GM12878 (cell line): ENCODE measurements at places on chromosomes 5 and 9.

DNA sequence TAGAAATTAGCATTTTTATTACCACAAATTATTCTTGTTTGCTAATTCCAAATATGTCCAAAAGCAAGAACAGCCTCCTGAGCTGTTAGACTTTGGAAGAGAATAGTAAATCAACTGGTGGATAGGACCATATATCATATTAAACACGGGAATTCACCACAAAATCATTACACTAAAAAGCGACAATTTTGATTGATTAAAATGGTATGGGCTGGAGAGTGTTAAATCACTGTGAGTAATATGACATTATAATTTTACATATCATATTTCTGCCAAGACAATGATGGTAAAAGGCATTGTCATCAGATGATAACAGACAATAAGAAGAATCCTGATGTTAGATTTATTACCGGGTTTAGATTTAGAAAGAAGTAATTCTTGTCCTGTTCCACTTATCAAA is 107.2 kb upstream of the ARRDC3 start:
- DNase-seq: no peak

- no peak for DNase-seq
These were observed 95.8 kb downstream of the AOPEP start for GRCh38 chr9:94822273-94822672.

DNA sequence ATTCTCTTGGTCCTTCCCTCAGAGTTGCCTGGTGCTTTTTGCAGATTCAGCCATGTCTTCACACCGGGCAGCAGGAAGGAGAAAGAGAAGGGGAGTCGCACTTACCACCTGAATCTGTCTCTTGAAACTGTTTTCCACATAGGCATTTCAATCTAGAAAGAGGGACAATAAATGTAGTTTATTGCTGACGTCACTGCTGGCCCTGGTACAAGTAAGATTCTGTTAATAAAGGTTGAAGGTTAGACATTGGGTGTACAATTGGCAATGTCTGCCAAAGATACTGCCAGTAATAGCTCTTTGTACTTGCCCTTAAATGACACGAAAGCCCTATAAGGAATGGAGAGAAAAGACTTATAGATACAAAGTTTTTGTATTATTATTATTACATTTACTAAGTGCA is 72.8 kb downstream of the MEGF10 start:
- no peak for DNase-seq

- no peak for DNase-seq
These were observed 81.3 kb downstream of the SH3GL2 start for GRCh38 chr9:17660158-17660557.

DNA sequence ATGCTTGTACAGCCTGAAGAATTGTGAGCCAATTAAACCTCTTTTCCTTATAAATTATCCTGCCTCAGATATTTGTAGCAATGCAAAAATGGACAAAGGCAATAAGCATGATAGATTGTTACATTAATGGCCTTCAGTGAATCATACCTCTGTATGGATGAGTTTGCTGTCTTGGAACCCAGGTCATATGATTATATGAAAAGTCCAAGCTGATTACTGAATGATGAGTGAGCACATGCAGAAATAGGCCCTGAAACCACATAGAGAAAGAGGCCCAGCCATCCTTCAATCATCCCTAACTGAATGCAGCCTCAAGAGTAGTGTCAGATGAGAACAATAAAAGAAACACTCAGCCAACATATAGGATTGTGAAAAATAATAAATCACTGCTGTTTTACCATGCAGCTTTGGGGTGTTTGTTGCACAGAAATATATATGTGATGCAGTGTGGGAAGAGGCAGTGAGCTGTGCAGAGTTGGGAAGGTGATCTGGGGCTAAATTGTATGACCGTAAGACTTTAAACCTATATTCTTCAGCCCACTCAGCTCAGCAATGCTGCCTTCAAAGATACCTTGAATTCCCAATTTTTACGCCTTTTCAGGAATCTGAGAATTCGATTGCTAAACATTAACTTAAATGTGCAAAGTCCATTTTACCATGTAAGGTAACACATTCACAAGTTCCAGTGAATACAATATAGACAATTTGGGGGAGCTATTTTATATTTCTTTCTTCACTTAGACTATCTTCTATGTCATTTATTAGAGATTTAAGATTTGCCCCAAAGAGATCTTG is 36.3 kb upstream of the SHISAL2B start:
- no peak for DNase-seq

DNA sequence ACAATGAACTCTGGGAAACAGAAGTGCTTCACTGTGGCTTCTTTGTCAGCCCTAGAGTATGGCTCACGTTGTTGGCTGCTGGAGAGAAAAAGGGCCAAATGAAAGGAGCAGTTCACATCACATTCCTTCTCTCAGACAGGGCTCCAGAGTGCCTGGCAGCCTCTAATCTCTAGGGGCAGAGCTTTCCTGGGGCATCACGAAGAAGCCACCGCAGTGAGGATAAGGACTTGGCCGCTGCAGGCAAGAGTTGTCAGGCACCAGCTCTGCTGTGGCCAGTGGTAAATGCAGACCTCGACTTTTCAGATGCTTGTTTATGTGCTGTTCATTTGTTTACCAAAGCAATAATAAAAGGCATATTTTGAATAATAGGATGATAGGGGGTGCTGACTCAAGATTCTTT is 227.2 kb downstream of the ICE1 start:
- DNase-seq: no peak

DNA sequence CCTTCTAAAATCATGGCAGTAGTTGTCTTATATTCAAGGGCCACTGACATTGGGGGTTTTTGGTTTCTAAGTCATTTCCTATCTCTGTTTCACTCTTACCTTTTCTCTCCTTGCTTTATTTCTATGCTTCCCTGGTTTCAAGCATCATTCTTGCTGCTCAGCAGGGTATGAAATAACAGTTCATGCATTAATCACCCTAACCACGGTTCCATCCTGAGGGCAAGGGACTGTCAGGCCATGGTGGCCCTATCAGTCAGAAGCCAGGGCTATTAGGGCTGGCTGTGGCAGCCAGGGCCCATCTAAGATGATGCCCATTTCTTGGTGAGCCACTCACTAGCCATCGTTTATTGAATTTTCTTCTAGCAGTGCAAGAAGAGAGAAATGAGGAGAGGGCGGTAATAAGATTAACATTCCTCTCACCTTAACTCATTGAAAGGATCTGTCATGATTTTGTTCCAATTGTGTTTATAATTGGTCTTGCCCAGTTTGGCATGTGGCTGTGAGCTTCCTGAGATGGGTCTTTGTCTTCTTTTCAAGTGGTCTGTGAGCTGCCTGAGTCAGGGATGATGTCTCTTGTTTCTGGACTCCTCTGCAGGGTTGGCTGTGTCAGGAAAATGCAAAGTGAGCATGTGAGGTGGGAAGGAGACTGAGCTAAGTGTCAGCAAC is 45.2 kb downstream of the CYSTM1 start:
- peak; percentile 54 for DNase-seq

- no peak for DNase-seq
These were observed 507.6 kb downstream of the SPATA31D1 start for GRCh38 chr9:82495884-82496777.
